ENCODE measurements at places on chromosomes 1 and 21. TPM values are rescaled to one million over a fixed set of nuclear protein-coding genes. Genes with fewer than 3 reads are reported as not detected.

DNA sequence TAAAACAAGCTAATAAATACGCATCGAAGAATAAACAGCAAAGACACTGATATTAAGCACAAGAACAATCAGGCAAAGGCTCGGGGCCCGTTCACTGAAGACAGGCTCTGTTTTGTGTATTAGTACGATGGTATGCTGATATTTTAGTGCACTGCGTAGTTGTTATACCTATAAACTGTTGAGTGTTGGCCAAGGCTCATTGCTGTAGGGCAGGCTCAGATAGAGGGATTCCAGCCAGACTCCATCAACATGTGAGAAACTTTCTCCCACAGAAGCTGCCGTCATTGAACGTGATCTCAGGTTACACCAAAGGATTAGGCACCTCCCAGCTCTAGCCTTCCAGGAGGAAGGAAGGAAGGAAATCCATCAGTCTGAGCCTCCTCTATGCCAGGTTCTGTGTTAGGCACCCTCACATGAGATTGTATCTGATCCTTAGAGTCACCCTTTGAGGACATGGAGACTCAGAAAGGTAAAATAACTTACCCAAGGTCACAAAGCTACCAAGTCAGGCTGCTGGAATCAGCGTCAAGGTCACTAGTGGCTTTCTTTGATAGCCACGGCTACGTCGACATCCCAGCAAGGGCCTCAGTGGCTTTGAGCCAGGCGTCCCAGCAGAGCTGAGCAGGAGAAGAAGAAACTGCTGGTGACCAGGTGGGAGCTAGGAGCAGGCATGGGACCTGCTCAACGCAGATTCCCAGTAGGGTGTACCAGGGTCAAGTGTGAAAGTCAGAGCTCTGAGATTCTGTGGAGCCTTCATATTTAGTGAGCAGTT lies 14.8 kb downstream of the BCAR3 start:
- DNase-seq: no peak
- H3K27me3 ChIP-seq: peaks cover 4% of the 10 kb centered on the region
- H3K4me1 ChIP-seq: no peaks in the 10 kb centered on the region
- no peaks in the 10 kb centered on the region for H3K36me3 ChIP-seq
- H3K4me3 ChIP-seq: no peak overlapping the region

GRCh38 chr1:187685333-187685732 lies 856.6 kb downstream of the PLA2G4A start:
- H3K4me3 ChIP-seq: no peak overlapping the region
- DNase-seq: no peak
- H3K4me1 ChIP-seq: no peaks in the 10 kb centered on the region

- H3K4me3 ChIP-seq: no peak overlapping the region
- no peak overlapping the region for H3K27ac ChIP-seq
- no peaks in the 10 kb centered on the region for H3K36me3 ChIP-seq
- peaks cover 1% of the 10 kb centered on the region for H3K27me3 ChIP-seq
- no peak for DNase-seq
- H3K4me1 ChIP-seq: peaks cover 12% of the 10 kb centered on the region
Measured at GRCh38 chr1:3921765-3922164, 21.7 kb upstream of the C1orf174 start.

GRCh38 chr1:214447557-214447871 lies 103.9 kb downstream of the PTPN14 start:
- H3K36me3 ChIP-seq: no peaks in the 10 kb centered on the region
- no peak for DNase-seq
- H3K4me1 ChIP-seq: peaks cover 29% of the 10 kb centered on the region
- H3K27me3 ChIP-seq: peaks cover 2% of the 10 kb centered on the region

The C4BPB gene
- total RNA-seq: 2.2 TPM

GRCh38 chr1:67524143-67525052 lies 94.2 kb upstream of the SERBP1 start:
- no peak for DNase-seq
- peaks cover 6% of the 10 kb centered on the region for H3K27me3 ChIP-seq
- no peak overlapping the region for H3K27ac ChIP-seq
- no peaks in the 10 kb centered on the region for H3K4me1 ChIP-seq
- no peaks in the 10 kb centered on the region for H3K36me3 ChIP-seq

- no peak for DNase-seq
- H3K4me1 ChIP-seq: peaks cover 49% of the 10 kb centered on the region
- H3K27ac ChIP-seq: peak overlapping the region; percentile 21
- peaks cover 47% of the 10 kb centered on the region for H3K36me3 ChIP-seq
- peak overlapping the region; percentile 76 for H3K4me3 ChIP-seq
- H3K27me3 ChIP-seq: no peaks in the 10 kb centered on the region
Measured at GRCh38 chr1:173479649-173480048, 2.5 kb downstream of the PRDX6 start.

The PROK1 gene
- total RNA-seq: not detected

The PI4KB gene
- 47.3 TPM for total RNA-seq

- H3K36me3 ChIP-seq: no peaks in the 10 kb centered on the region
- H3K4me1 ChIP-seq: no peaks in the 10 kb centered on the region
- H3K27me3 ChIP-seq: peaks cover 6% of the 10 kb centered on the region
- DNase-seq: no peak
- no peak overlapping the region for H3K4me3 ChIP-seq
- no peak overlapping the region for H3K27ac ChIP-seq
Measured at GRCh38 chr21:29763674-29764073, 176.1 kb downstream of the GRIK1 start.

- H3K4me1 ChIP-seq: peaks cover 5% of the 10 kb centered on the region
- H3K27ac ChIP-seq: no peak overlapping the region
- H3K4me3 ChIP-seq: no peak overlapping the region
- no peak for DNase-seq
- H3K27me3 ChIP-seq: no peaks in the 10 kb centered on the region
Measured at GRCh38 chr21:43323244-43324005, 103.5 kb downstream of the SIK1 start.

Measured in activated CD8-positive, alpha-beta T cell treated with anti-CD3 and anti-CD28 coated beads for 36 hours (primary cell).